ENCODE measurements at places on chromosomes 3 and 15.

- no peak for DNase-seq
These were observed 1125.4 kb downstream of the ROBO1 start for GRCh38 chr3:78642226-78643035.

- no peak for DNase-seq
These were observed 910.6 kb downstream of the NTRK3 start for GRCh38 chr15:87345961-87346360.

DNA sequence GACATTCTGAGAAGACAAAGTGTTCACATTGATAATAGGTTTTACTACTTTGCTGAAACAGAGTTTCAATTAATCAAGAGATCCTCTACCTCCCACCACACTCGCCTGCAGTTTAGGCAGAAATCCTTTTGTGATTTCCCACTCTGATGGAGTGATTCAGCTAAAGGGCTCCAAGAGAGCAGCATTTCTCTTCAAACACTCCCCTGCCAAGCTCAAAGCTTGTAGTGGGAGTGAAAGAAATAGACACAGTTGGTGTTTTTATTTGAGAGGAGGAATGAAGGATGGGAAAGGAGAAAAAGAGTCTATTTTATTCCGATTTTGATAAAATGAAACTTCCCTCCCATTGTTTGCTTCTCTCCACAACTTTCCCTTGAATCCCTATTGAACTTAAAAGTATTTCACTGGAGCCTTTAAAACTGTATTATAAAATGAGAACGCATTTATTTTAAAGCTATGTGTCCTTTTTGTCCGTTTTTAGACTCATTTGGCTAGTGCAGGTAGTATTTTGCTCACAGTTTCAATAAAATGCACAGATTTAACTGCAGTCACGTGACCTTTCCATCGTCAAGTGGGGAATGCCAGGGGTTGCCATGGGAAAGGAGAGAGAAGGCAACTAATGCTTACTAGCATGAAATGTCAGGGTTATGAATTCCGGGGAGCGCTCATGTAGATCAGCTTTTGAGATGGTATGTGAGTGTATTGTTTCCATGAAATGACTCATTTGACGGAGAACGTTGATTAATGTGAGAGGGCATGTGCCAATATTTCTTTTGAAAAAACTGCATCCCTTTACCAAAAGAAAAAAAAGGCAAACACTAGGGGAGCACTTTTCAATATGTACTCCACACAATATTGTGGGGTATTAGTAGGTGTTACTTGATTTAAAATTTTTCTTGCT lies 7.7 kb upstream of the OSBPL11 start:
- DNase-seq: no peak

GRCh38 chr3:46909535-46910161 lies 32.1 kb downstream of the PTH1R start:
- DNase-seq: peak; percentile 80

- no peak for DNase-seq
These were observed 3.6 kb downstream of the SAMMSON start for GRCh38 chr3:70003119-70003518.

- DNase-seq: no peak
These were observed 406.8 kb upstream of the ZNF385D start for GRCh38 chr3:22157848-22158247.

GRCh38 chr3:4548780-4549179 lies 55.6 kb downstream of the ITPR1 start:
- DNase-seq: no peak

- DNase-seq: no peak
These were observed 24.9 kb downstream of the BLM start for GRCh38 chr15:90742087-90742486.

GRCh38 chr3:110973263-110973895 lies 98.2 kb upstream of the NECTIN3 start:
- DNase-seq: no peak

GRCh38 chr3:152269831-152270734 lies 1.4 kb downstream of the MBNL1 start:
- DNase-seq: peak; percentile 58

DNA sequence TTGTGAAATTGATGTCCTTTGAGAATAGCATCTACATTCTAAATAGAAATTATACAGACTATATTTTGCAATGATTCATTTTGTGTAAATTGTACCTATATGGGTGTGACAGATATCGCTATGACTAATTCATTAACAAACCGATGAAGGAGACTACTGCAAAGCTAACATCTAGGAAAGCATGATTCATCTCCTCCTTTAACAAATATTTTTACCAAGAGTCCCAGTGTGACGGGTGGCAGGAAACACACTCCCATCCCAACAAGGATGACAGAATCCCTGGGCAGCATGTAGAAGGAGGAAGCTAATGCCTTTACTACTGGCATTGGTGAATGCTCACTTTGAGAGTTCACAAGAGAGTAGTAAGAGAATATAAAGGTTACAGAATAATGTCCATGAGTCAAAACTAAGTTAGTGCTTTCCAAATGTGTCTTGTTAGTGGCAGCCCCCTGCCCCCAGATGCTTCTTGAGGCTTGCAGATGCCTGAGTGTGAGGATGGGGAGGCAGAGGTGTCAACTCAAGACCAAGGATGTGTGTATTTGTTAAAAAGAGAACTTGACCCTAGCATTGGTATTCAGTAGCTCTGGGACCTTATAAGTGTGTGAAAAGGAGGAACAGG lies 180.6 kb downstream of the FMN1 start:
- DNase-seq: no peak

DNA sequence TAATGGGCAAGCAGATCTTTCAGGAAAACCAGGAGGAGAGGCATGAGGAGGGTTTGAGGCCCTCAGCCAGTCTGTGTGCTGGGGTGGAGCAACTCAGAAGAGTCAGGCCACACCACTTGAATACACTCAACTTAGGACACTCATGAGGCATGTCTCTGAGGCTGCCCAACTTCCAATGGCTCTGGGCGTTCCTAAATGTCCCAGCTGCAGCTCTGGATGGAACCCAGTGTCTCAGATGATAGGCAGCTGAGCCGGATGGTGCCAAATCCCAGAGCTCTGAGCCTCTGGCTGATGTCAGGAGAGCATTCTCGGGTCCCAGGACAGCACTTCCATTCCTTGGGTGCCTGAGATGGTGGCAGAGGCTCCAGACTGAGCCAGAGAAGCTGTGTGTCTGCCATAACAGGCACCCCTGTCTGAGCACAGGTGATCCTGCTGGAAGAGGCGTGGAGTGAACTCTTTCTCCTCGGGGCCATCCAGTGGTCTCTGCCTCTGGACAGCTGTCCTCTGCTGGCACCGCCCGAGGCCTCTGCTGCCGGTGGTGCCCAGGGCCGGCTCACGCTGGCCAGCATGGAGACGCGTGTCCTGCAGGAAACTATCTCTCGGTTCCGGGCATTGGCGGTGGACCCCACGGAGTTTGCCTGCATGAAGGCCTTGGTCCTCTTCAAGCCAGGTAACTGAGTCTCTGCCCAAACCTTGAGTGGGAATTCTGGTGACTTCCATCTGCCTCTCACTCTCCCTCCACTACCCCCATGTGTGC lies 2.8 kb downstream of the NR2E3 start:
- no peak for DNase-seq

- DNase-seq: no peak
These were observed 248.0 kb downstream of the THSD4 start for GRCh38 chr15:71362987-71363968.

GRCh38 chr15:57288926-57289580 lies 87.3 kb upstream of the CGNL1 start:
- no peak for DNase-seq

- no peak for DNase-seq
These were observed 339.1 kb downstream of the SATB1 start for GRCh38 chr3:18086078-18086477.

DNA sequence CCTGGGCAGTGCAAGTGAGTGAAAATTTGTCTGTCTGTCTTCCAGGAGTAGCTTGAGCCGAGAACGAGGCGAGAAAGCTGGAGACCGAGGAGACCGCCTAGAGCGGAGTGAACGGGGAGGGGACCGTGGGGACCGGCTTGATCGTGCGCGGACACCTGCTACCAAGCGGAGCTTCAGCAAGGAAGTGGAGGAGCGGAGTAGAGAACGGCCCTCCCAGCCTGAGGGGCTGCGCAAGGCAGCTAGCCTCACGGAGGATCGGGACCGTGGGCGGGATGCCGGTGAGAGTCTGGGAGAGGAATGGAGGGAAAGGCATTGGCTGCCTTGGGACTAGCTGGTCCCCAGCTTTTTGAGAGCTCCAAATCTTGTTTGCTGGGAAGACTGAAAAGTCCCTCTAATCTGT lies 10.2 kb upstream of the FAM131A start:
- DNase-seq: no peak

DNA sequence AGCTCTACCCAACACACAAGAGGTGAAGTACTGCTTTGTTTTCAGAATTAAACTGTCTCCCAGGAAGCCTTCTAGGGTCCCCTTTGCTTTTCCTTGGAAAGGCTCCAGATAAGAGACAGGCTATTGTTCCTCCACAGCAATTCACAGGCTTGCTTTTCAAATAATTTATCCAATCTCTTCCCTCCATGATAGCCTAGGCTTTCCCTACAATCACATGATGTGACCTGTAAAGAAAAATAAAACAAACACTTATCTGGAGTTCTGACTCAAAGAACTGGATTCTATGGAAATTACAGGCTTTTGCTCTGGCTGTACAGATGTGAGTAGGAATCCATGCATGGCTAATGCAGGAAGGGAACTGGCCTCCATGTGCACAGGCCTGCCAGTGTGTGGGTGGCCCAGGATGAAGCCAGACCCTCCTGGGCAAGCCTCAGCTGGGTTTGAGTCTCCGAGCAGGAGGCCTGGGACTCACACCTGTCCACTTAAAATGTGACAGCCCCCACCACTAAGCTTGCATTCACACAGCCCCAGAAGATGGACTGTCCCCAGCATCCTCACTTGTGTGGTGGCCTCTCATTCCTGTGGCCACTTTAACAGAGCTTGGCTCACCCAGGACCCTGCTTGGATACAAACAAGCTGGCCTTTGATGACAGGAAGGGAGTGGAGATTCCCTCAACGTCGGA lies 75.8 kb upstream of the LEKR1 start:
- no peak for DNase-seq

DNA sequence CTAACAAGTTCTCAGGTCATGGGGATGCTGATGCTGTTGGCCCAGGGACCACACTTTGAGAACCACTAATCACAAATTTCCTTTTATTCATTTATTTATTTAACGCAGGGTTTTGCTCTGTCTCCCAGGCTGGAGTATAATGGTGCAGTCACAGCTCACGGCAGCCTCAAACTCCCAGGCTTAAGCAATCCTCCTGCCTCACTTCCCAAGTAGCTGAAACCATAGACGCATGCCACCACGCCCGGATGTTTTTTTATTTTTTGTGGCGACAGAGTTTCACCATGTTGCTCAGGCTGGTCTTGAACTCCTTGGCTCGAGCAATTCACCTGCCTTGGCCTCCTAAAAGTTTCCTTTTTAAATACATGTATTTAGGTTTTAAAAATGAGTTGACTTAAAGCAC lies 20.7 kb upstream of the ISLR2 start:
- no peak for DNase-seq

- no peak for DNase-seq
These were observed 7.9 kb downstream of the CCDC71 start for GRCh38 chr3:49158103-49158709.

GRCh38 chr3:32568953-32569352 lies 1.7 kb downstream of the DYNC1LI1 start:
- no peak for DNase-seq

DNA sequence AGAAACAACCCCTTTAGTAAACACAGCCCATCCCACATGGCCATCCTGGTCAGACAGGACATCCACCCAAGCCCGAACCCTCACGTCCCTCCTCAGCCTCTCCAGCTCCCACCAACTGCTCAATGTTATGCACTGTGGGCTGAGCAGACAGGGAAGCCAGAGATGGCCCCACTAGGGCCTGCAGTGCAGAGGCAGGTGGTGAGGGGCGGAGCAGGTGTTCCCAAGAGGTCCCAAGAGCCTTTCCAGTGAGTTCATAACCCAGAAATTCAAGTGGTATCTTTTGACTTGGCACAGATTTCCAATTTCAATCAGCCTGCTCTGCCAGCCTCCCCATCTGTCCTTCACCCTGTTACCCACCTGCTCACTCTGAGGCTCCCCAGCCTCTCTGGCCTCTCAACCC lies 130.3 kb downstream of the LIPC start:
- no peak for DNase-seq

DNA sequence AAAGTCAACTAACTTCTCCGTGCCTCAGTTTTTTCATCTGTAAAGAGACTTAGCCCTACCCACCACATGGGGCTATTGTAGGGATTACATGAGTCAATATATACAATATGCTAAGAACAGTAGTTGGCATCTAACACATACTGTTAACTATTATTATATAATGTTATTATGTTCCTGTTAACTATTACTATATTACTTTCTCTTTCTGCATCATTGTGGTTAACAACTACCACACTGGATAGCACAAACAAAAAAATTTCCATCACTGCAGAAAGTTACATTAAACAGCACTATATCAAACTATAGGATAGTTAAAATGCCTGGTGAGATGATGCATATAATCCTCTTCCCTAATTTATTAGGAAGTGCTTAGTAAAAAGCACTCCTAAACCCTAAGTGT lies 23.7 kb downstream of the STAG1 start:
- DNase-seq: no peak

DNA sequence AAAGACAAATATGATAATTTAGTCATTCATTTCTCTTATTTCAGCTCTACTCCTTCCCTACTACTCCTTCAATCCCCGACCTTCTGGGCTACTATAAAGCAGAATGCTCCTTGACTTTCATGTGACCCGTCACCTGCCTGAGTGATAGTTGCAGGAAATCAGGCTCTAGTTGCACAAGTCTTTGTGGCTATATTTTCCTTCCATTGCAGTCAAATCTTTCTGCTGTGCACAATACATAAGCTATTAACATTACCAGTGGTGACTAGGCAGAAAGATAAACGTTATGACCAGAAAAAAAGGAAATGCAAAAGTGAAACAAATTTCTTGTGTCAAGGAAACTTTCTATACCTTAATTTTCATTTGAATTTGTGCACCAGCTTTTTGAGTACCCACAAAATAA lies 2.3 kb downstream of the SUCNR1 start:
- DNase-seq: no peak

DNA sequence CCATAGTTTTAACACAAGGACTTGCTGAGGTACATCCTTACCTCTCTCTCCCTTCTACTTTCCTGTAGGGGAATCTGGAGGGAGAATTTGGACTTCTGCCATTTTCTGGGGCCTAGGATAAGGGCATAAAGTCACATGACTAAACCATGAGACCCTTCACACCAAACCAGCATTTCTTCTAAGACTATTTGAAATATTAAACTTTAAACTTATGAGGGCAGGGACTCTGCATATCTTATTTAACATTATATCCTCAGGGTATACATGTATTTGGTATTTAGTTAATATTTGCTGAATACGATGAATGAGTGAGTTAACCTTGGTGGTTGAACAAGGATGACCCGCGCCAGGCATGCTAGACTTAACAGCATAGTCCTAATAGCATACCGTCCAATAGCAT lies 63.4 kb downstream of the USP13 start:
- no peak for DNase-seq

GRCh38 chr3:194755671-194756459 lies 70.2 kb downstream of the FAM43A start:
- no peak for DNase-seq

GRCh38 chr15:41969851-41970431 lies 2.4 kb downstream of the EHD4 start:
- no peak for DNase-seq

- no peak for DNase-seq
These were observed 17.1 kb upstream of the RASA2 start for GRCh38 chr3:141469720-141470119.

- DNase-seq: no peak
These were observed 388.6 kb downstream of the GABRG3 start for GRCh38 chr15:27359586-27359985.

Measured in right renal cortex interstitium (tissue), 3 donors.